ENCODE measurements at places on chromosomes 6 and 20.

DNA sequence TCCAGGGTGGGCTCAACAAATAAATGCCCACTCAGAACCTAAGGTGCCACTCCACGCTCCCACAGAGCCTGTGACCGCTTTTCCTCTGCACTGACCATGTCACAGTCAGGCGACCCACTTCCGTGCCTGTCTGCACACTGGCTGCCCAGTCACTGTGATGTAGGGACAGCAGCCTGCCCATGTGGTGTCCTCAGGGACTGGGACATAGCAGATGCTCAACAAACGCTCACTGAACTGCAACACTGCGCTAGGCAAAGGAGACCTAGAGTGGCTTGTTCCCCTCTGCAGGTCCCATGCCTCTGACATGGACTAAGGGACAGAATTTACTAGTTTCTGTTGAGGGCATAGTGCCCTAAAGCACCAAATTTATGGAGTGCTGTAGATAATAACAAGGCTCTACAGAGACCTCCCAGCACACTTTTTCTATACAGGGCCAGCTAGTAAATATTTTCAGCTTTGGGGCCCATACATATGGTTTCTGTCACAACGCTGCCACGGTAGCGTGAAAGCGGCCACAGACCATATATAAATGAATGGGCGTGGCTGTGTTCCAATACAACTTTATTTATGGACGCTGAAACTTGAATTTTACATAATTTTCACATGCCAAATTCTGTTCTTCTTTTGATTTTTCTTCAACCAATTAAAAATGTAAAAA, 57.8 kb upstream of the MRPS10 start:
- no peak for DNase-seq

- no peak for DNase-seq
These were observed 92.7 kb downstream of the L3MBTL3 start for GRCh38 chr6:130111031-130111430.

- DNase-seq = no peak
These were observed 76.8 kb downstream of the BMP6 start for GRCh38 chr6:7802662-7803061.

- DNase-seq = no peak
These were observed 9.1 kb downstream of the FILIP1 start for GRCh38 chr6:75484535-75484934.

DNA sequence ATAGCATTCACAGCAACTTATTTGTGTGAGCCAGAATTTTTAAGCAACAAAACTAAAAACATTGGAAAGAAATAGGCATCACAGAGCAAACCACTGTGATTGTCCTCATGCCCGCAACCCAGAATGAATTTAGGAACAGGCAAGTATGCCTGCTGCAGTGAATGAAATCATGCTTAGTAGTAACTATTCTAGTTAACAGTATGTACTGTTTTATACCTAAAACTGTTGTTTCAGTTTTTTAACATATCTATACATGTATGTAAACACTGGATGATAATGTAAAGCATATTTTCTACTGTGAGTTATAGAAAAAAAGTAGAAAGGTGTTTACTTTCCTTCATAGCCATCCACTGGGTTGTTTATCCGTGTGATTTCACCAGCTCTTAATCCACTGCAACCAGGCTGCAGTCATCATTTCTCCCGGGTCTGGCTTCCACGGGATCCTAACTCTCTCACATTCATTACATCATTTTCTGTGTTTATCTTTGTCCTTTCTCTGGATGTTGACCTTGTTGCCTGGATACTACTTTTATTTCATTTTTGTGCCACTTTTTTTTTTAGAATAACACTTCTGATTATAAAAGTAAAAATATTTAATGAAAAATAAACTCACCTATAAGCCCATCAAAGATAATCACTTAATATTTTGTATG, 3.6 kb upstream of the ARFGEF3 start:
- DNase-seq = no peak

GRCh38 chr6:139587469-139587868, 213.0 kb upstream of the CITED2 start:
- no peak for DNase-seq

GRCh38 chr6:131825946-131826345, 18.1 kb downstream of the ENPP1 start:
- DNase-seq = no peak

- DNase-seq = no peak
These were observed 31.8 kb upstream of the RSPO4 start for GRCh38 chr20:1033751-1034414.

GRCh38 chr20:1371202-1371782, 21.6 kb downstream of the FKBP1A start:
- no peak for DNase-seq

Measured in stimulated activated CD8-positive, alpha-beta memory T cell treated with anti-CD3 and anti-CD28 coated beads, Interleukin-7, amount 100 ng/mL, for 1 hour (primary cell).